ENCODE measurements at places on chromosomes 6 and 20.

- no peak for DNase-seq
Measured at GRCh38 chr6:60952500-60952899, 1333.5 kb downstream of the KHDRBS2 start.

- DNase-seq, result no peak
Measured at GRCh38 chr6:118548613-118549012, 517 bp downstream of the PLN start.

GRCh38 chr20:50821257-50821921, 26.5 kb downstream of the BCAS4 start:
- no peak for DNase-seq

- DNase-seq, result no peak
Measured at GRCh38 chr6:123189816-123190215, 193.8 kb downstream of the CLVS2 start.

- DNase-seq, result no peak
Measured at GRCh38 chr6:4561773-4562400, 214.3 kb upstream of the CDYL start.

GRCh38 chr20:41387444-41387851, 20.8 kb upstream of the EMILIN3 start:
- DNase-seq, result no peak

DNA sequence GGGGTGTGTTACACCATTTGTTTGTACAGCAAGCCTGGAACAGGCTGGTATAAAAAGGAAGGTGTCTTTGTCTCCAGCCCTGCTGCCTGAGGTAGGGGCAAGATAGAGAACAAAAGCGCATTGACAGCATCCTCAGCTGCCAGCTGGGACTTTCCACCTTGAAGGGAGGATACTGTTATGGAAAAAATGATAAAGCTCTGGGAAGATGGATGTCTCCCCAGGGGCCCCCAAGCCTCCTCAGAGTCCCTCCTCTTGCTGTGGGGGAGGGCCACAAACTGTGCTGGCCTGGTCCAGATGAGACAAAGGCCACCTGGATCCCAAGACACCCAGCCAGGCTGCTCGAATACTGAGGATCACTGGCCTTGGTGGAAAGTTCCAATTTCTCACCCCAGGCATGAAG, 13.0 kb downstream of the REM1 start:
- DNase-seq, result no peak

GRCh38 chr20:18855882-18856281, 42.3 kb downstream of the SCP2D1 start:
- DNase-seq, result no peak

- no peak for DNase-seq
Measured at GRCh38 chr6:63527658-63528514, 44.4 kb upstream of the LOC128125822 start.

DNA sequence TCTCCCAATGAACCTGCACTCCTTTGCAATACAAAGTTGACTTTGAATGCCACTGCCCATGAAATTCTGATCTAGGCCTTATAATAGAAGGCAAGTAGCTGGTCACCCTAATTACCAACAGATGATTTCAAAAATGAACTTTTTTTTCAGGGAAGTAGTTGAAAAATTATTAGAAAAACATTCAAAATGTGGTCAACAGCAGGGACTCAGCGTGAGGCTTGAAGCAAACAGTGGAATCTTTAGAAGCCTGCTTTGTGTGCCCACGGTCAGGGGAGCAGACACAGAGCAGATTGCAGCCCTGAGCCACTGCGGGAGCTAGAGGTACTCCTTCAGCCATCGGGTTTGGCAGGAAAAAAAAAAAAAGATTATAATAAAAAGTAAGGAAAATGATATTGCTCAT, 87.1 kb upstream of the HEY2 start:
- no peak for DNase-seq

GRCh38 chr6:44858998-44859397, 469.1 kb upstream of the RUNX2 start:
- DNase-seq, result no peak

DNA sequence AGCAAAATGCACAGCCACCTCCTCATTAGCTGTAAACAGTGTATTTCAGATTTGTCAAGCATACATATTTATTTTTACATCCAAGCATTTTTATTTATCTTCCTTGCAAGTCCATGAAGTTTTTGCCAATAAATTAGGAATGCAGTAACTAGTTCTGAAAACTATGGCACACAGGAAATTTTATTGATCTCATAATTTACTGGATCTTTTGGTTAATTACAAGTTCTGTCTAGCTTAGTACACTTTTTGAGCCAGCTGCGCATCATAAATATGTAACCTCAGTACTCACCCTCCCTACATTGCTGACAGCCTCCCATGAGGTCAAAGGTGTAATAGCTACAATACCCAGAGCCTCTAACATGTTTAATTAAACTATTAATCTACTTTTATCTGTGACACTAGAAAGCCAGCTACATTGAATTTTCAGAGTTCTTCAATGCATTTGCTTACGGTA, 898.2 kb downstream of the KIF16B start:
- no peak for DNase-seq

GRCh38 chr6:38234934-38235682, 404.6 kb downstream of the BTBD9 start:
- no peak for DNase-seq

DNA sequence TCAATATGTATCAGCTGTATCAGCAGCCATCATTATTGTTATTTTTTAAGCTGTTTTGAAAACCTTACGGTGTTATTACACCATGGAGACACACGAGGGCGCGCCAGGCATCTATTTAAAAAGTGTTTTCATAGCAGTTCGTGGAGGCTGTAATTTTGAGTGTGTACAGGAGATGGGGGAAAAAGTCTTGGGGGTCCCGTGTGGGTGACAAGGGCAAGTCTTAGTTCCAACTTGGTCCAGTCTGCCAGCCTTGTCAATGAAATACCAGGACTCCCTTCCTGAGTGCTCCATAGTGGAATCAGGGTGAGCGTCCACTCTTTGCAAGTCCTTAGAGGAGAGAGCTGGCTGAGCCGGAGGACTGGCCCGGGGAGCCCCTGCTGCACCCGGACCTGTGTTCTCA, 43.3 kb downstream of the SLC2A10 start:
- peak; percentile 56 for DNase-seq
